KG1 (cell line): ENCODE measurements at places on chromosomes 12 and 14.

GRCh38 chr12:57528831-57529555 is 6.4 kb downstream of the MBD6 start:
- DNase-seq = no peak

GRCh38 chr12:131851741-131852550 is 23.8 kb downstream of the MMP17 start:
- no peak for DNase-seq

- DNase-seq = no peak
These were observed 19.6 kb downstream of the ACVR1B start for GRCh38 chr12:51970904-51971646.

- no peak for DNase-seq
These were observed 14.3 kb upstream of the OTUB2 start for GRCh38 chr14:94011795-94012194.

GRCh38 chr14:50015716-50016115 is 100.7 kb downstream of the VCPKMT start:
- no peak for DNase-seq

GRCh38 chr12:96500693-96501092 is 11.3 kb downstream of the CFAP54 start:
- DNase-seq = no peak

- DNase-seq = no peak
These were observed 1.1 kb downstream of the CCDC91 start for GRCh38 chr12:28191051-28192048.

GRCh38 chr12:16972923-16973770 is 367.2 kb upstream of the LMO3 start:
- DNase-seq = no peak

DNA sequence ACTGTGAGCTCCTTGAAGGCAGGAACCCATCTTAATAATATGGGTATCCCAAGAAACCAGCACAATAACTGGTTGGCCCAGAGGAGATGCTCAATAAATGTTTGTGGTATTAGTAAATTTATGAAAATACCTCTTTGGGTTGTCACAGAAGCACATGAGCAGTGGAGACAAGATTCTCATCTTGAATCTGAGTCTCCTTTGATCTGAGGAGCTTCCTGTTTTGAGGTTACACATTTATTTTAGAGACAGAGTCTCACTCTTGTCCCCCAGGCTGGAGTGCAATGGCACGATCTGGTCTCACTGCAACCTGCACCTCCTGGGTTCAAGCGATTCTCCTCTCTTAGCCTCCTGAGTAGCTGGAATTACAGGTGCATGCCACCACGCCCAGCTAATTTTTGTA is 247.4 kb downstream of the NRXN3 start:
- DNase-seq = no peak

DNA sequence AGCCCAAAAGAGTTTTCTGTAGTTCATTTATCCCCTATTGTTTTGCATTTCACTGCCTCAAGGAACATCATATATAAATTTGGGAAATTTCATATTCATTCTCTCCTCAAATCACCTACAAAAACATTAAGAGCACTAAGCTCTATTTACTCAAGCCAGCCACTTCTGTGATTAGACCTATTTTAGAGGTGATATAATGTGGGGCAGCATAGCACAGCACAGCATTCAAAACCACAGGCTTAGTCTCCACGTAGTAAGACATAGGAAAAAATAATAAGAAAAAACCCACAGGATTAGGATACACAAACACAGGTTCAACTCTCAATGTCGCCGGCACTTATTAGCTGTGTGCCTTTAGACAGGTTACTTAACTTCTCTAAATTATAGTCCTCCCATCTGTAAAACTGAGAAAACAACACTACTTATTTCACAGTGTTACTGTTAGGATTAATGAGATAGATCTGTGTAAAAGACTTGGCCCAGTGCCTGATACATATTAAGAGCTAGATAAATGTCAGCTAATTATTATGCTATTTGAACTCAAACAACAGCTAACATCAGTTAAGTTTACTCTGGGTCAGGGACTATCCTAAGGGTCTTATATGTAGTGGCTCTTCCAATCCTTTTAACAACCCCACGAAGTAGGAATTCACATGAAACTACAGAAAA is 20.3 kb downstream of the DCAF5 start:
- DNase-seq = no peak

DNA sequence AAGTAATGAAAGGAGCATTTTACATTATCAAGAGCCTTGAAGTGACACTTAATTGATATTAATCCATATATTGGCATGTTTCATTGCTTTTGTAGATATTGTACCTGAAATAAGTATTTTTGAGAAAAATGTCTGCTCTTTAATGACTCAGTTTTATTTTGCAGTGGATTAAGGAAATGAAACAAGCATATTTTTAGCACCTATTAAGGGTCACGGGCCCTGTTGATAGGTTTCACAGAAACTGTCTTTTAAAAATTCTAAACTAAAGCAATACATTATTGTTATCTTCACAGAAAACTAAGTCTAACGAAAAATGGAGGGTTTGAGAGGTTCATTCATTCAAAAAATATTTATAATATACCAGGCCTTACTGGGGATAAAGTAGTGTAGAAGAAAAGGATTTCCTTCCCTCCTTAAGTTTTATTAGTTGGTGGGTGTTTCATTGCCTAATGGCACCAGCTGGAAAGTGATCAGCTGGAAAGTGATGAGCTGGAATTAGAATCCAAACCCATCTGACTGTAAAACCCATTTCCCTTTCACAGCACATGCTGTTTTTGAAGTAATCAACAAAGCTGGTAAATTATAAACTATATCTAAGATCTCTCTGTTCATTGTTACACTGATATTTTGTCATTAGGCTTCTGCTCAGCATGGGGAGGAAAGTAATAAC is 54.2 kb downstream of the PTPRQ start:
- DNase-seq = no peak

DNA sequence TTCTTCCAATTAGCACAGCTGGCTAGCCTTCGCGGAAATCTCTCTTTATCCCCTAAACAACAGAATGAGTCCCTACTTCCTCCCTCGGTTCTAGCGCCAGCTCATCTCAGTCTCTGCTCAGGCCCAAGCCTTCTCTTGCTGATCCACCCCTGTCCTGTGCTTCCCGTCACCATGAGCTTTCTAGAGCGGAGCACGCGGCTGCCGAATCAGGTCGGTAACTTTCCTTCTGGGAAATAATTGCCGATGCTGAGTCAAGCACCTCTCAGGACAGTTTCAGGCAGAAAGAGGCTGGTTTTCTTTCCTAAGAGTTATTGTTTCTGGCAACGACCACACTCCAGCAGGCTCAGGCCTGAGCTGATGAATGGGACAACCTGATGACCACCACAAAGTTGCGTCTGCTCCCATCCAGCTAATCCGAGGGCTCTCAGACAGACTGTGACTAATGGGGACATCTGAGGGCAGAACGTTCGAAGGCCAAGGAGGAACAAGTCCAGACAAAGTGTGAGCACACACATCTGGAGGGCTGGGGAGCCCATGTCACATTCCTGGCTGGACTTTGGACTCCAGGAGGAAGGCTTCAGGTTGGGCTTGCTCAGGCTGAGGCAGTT is 13.6 kb upstream of the GPR68 start:
- no peak for DNase-seq

- no peak for DNase-seq
These were observed 13.6 kb upstream of the FOXN3 start for GRCh38 chr14:89430391-89431236.

- DNase-seq = no peak
These were observed 745.7 kb downstream of the DIO2 start for GRCh38 chr14:79465651-79466050.

GRCh38 chr12:84305144-84305543 is 607.5 kb downstream of the SLC6A15 start:
- DNase-seq = no peak

DNA sequence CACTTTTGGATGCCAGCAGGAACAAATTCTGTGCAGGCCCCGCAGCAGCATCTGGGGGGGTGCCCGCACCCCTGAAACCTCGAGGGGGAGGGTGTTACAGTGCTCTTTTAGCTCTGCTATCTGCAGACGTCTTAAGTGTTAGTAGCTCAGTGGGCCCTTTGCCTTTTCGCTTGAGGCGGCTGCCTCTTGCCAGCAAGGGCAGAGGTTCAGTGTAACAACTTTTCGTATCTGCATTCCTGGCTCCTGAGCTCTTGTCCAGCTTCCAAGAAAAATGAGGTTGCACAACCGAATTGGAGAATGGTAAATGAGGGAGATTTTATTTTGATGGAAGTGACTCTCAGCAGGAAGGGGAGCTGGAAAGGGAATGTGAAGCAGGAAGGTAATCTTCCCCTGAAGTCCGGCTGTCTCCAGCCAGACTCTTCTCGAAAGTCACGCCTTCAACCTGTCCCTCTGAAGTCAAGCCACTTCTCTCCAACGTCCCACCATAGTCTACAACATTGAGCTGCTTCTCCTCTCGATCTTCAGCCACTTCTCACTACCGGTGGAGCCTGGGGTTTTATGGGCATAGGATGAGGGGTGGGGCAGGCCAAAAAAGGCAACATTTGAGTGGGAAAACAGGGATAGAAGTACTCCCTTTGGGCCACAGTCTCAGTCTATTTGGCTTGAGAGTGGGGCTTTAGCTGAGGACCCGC is 17.8 kb downstream of the TAS2R50 start:
- DNase-seq = no peak

- no peak for DNase-seq
These were observed 53.4 kb downstream of the PRMT8 start for GRCh38 chr12:3544296-3544965.

GRCh38 chr12:124188084-124188483 is 106.8 kb upstream of the RFLNA start:
- DNase-seq = no peak

DNA sequence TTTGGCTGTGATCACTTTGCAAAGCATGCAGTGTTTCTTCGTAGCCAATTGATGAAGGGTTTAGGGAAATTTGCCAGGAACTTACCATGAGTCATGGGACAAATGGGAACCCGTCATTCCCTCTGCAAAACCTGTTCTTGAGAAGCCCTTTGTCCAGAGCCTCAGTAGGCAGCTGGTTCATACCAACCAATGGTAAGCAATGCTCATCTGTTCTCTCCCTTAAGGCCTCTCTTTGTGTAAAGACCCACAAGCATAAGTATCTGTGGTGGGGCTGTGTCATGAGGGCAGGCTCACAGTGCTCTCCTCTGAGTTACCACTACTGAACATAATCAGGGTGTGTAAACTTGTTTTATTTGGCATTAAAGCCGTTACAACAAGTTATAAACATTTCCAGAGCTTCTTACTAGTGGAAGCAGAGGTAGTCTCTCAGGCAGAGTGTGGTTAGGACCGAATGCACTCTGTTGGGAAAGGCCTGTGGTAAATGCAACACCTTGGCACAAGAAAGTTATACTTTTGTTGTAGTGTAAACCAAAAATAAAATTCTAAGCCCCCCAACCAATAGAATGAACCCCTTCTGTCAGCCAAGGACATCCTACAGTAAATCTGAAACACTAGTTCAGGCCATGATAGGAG is 119.8 kb downstream of the SINHCAF start:
- no peak for DNase-seq

- no peak for DNase-seq
These were observed 115.6 kb downstream of the NEDD1 start for GRCh38 chr12:97022536-97023230.

DNA sequence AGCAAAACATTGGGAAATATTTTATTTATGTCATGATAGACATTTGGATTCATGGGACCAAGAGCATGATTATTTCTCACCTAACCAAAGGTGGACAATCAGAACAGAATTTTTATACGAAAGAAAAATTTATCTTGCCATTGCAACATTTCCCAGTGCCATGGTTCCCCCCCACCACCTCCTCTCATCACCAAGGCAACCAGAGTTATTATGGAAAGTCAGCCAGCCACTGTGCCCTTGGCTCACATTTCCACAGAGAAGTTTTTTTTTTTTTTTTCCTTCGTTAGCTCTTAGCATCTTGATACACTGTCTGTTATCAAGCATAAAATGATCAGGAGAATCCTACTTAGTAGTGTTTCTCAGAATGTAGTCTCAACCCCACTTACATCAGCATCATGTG is 176.4 kb upstream of the TMTC1 start:
- DNase-seq = no peak

GRCh38 chr14:74618078-74618952 is 6.3 kb upstream of the LTBP2 start:
- peak; percentile 84 for DNase-seq

GRCh38 chr14:51516706-51517395 is 134.9 kb upstream of the FRMD6 start:
- no peak for DNase-seq

DNA sequence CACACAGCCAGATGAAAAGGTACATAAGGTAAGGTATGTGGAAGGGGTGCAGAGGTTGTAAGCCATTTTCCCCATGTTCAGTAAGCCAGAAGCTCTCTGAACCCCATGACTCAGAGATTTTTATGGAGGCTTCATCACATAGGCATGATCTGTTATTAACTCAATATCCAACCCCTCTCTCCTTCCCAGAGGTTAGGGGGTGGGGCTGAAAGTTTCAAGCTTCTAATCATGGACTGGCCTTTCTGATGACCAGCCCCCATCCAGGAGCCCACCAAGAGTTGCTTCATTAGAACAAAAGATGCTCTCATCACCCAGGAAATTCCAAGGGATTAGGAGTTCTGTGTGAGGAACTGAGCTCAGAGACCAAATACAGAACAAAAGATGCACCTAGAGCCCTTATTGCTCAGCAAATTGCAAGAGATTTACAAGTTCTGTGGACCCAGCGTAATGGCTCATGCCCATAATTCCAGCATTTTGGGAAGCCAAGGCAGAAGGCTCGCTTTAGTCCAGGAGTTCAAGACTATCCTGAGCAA is 103.2 kb upstream of the DAAM1 start:
- no peak for DNase-seq

DNA sequence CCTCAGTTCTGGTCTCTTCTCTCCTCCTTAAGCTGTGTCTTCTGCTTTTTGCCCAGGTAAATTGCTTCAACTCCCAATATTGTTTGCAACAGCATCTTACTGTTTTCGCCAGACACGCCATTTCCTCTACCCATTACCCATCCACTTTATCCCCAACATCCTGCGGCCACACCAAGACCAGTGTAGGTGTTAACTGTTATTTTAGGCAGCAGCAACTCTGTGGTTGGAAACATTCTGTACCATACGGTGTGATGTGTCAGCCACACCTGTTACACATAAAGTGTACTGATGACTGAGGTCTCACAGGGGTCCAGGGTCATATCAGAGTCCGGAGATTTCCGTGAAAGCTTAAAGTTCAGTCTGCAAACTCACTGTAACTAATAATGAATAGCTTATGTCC is 21.8 kb upstream of the KLRD1 start:
- DNase-seq = no peak

GRCh38 chr12:46357438-46358324 is 14.9 kb downstream of the SLC38A2 start:
- no peak for DNase-seq

GRCh38 chr14:91116913-91117588 is 3.2 kb downstream of the DGLUCY start:
- DNase-seq = no peak
